ENCODE measurements at places on chromosomes 1 and 21. TPM values are rescaled to one million over a fixed set of nuclear protein-coding genes. Genes with fewer than 3 reads are reported as not detected.

The LMNA gene
- total RNA-seq: 32.7 TPM

The LCE1E gene
- total RNA-seq: not detected

The OLFM3 gene
- total RNA-seq: not detected

The CA6 gene
- total RNA-seq: 2.3 TPM

The OLIG2 gene
- total RNA-seq: not detected

The BARHL2 gene
- not detected for total RNA-seq

The CR1L gene
- total RNA-seq: not detected

Measured in T-helper 1 cell treated with Interleukin-12 subunit alpha and Interleukin-12 subunit beta and Interleukin-4 antibody, amounts not matched to agents 30 ng/mL and 1 ng/mL, for 36 hours (primary cell).